Fibroblast of villous mesenchyme (primary cell): ENCODE measurements at places on chromosomes 16 and 17.
A peak's percentile ranks its signal among the peaks of the same experiment; 100 is the strongest.

DNA sequence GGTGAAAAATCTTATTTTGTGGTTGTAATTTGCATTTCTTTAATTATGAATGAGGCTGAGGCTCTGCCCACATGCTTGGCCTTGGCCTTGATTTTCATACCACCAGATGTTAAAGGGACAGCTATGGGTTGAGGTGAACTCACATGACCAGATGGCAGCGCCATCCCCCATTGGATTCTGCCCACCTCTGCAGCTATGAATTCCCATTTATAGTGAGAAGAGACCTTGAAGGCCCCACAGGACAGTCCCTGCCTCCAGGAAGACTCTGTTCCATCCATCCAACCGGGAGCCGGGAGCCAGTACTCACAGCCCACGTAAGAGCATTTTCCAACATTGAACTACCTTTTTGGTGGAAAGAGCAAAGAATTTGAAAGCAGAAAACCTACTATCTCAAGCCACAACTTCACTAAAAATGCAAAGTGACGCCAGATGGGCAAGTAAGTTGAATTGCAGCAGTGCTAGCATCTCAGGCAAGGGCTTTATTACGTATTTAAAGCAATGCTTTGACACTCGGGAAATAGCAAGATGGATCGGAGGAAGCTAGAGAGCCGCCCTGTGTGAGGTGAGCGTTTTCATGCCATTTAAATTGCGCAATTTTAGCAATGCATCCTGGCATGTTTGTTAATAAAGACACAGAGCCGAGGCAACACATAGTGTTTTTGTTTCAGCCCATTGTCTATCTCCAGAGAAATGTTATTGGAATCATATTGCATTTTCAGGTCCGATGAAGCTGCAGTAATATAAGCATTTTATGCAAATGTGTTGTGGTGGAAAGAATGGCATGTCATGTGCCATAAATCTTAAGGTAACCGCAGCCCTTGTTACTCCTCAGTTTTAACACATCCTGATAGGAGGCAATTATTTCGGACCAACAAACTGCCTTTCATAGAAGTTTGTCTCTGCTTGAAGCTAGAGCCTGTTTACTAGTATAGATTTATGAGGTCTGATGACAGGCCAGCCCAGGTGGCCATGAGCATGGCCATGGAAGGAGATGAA is 273.4 kb upstream of the TNRC6C start:
- no peak for DNase-seq

- no peak for DNase-seq
Measured at GRCh38 chr16:49593424-49594040, 219.9 kb downstream of the C16orf78 start.

DNA sequence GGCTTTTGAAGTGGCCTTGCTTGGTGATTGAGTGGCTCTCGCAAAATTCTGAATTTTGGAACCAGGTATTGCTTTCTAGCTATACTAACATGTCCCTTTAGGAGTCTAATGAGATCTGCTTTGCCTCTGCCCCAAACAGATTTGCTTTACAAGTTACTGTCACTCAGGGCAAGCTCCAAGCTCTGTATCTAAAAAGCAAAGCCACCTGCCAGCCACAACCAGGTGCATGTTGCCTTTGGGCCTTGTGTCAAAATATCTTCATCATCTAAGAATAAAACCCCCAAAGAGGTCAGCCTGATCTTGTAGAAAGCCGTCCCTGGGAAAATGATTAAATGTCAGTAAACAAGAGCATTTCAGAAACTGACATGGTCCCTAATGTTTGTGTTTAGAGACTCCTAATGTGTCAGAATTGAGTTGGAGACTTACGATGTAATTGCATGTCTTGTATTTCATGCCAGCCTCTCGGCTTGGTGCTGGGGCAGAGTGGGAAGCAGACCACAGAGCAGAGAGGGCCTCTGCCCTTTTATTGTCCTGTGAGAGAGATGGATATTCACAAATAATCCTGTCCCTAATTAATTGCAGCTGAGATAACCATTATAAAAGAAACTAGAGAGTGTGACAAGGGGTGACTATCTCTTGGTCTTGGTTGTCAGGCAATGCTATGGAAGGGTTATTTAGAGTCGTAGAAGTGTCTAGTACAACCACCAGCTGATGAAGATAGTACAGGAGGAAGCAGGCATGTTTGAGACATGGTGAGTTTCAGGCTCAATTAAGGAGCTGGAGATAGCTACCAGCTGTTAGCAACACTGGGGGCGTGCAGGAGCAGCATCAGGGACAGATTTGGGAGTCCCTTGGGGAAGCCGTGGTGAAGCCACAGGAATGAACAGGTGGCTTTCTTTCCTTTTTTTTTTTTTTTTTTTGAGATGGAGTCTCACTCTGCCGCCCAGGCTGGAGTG is 90.7 kb downstream of the PITPNC1 start:
- DNase-seq: no peak

GRCh38 chr16:83542491-83542890 is 265.3 kb upstream of the HSBP1 start:
- peak; percentile 38 for DNase-seq

DNA sequence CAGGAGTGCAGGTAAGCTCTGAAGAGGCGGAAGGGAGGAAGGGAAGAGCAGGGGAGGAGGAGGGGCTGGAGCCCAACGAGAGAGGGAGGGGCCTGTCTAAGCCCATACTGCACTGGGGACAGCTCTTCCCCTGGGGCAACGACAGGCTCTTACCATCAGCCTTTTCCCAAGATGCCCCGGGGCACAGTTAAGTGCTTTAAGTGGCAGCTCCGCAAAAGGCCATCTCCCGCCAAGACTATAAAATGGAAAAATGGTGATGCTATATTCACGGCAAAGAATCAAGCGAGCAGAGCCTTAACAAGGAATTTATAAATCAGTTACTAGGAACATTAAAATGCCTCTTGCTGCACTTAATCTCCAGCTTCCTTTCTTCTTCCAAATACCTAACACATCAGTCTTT is 110.2 kb upstream of the NLRP1 start:
- no peak for DNase-seq

- peak; percentile 71 for DNase-seq
Measured at GRCh38 chr17:76689859-76690258, 20.9 kb downstream of the MXRA7 start.

GRCh38 chr16:50040710-50041109 is 15.7 kb downstream of the CNEP1R1 start:
- DNase-seq: no peak

DNA sequence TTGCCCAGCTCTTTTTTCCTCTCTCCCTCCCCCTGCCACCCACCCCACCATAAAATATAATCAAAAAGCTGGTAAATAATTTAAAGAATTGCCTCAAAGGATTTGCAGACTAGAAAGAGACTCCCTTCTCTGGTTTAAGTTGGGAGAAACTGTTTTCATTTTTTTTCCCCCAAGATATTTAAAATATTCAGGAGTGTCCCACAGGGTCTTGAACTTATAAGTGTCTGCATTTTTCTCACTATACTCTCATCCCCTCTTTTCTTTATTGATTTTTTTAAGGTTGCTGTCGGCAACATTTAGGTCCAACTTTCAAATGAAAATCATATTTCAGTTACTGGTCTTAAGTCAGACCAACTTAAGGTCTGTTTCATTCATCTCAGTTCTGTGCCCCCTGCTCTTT is 210.2 kb downstream of the MSI2 start:
- no peak for DNase-seq

DNA sequence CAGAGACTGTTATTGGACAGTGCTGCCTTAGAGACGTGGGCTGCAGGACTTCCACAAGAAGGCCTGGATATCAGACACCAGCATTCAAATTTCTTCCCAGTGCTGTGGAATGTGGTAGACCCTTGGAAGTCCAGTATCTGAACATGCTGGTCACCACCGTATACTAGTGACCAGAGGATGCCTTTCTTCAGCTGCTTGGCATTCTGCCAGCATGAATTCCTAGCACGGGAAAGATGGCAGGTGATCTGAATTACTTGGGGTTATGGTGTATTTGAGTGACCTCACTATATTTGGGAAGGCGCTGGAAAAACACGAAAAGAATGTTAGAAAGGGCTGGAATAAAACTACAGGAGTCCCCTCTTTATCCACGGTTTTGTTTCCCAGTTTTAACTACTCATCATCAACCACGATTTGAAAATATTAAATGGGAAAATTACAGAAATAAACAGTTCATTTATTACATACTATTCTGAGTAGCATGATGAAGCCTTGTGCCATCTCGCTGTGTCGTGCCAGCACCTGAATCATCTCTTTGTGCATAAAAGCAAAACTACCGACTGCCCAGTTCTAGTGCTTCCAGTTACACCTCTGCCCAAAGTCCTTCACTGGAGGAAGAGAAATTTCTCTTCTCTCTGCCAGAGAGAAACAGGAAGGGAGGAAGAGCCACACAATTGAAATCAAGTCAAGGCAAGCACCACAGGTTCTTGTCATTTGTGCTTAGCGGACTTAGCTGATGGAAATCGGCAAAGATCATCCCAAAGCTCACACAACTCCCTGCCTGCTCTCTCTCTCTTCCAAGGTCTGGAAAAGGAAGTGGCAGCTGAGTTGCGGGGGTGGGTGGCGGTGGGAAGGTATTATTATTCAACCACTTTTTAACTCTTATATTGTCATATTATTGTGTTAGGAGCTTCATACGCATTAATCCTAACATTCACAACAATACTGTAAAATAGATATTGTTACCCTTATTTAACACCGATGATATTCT is 1.4 kb upstream of the CHST4 start:
- DNase-seq: no peak

GRCh38 chr17:6796887-6797490 is 21.0 kb downstream of the FBXO39 start:
- no peak for DNase-seq

DNA sequence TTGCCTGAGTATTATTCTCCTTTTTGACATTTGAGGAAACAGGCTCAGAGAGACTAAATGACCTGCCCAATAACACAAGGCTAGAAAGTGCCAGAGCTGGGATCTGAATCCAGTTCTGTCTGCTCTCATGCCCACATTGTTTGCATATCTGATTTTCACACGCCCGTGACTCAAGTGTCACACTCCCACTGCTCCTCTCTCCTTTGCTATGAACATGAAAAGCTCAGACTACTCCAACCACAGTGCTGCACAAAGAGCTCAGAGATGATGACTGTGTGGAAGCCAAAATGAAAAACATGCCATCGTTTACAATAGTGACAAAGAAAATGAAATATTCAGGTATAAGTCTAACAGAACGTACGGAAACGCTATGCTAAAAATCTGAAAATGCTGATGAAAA is 107.9 kb downstream of the SMG6 start:
- no peak for DNase-seq

DNA sequence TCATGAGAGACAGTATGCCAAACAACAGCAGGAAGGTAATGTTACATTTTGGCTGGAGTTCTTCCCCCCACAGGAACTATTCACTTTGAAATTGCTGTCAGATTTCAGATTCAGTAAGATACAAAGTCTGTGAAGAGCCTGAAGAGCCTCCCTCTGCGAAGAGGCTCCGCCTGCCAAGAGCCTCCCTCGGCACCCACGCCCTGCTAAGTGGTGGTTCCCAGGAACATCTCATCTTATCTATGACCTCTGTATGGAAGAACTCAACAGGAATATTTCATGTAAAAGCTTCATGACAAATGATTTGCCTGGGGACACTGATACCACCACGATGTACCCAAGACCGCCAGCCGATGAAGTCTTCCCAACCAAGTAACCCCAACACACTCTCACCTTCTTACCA is 3.2 kb downstream of the ZC3H7A start:
- DNase-seq: peak; percentile 48

- no peak for DNase-seq
Measured at GRCh38 chr17:12866244-12866643, 76.9 kb downstream of the ARHGAP44 start.

GRCh38 chr17:5585836-5586521 is 1.7 kb upstream of the NLRP1 start:
- DNase-seq: peak; percentile 28

- DNase-seq: no peak
Measured at GRCh38 chr17:76642994-76643393, 563 bp downstream of the ST6GALNAC1 start.

DNA sequence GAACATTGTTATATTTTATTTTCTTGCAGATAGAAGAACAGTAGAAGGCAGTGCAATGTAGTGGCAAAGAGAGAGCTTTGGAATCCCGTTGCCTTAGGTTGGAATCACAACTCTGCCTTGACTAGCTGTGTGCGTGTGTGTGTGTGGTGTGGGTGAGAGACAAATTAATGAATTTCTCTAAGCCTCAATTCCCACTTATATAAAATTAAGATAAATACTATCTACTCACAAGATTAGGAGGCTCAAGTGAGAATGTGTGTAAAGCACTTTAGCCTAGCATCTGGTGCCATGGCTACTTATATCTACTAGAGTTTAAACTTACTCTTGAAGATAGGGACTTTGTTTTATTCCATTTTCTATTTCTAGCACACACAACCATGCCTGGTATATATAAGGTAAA is 12.8 kb downstream of the CPD start:
- no peak for DNase-seq

DNA sequence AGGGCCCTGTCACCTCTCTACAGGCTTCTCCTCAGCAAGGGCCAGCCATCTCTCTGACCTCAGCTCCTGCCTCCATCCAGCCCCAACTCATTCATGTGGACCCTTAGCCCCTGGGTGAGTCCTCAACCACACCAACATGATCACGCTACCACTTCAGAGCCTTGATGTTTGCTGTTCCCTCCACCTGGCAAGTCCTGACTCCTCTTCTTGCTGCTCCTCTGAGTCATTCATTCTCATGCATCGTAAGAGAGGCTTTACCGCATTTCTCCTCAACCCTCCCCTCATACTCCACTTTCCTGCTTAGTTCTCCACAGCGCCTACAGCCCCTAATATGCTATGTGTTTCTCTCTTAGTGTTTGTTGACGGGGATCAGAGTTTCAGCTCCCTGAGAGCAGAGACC is 99.9 kb downstream of the C17orf67 start:
- no peak for DNase-seq

GRCh38 chr17:75922173-75922961 is 17.7 kb upstream of the MRPL38 start:
- DNase-seq: no peak

- no peak for DNase-seq
Measured at GRCh38 chr16:8847145-8847544, 21.7 kb downstream of the CARHSP1 start.

GRCh38 chr16:10180771-10181163 is 1.5 kb downstream of the GRIN2A start:
- peak; percentile 8 for DNase-seq

GRCh38 chr16:71767060-71767900 is 41.4 kb downstream of the AP1G1 start:
- no peak for DNase-seq

DNA sequence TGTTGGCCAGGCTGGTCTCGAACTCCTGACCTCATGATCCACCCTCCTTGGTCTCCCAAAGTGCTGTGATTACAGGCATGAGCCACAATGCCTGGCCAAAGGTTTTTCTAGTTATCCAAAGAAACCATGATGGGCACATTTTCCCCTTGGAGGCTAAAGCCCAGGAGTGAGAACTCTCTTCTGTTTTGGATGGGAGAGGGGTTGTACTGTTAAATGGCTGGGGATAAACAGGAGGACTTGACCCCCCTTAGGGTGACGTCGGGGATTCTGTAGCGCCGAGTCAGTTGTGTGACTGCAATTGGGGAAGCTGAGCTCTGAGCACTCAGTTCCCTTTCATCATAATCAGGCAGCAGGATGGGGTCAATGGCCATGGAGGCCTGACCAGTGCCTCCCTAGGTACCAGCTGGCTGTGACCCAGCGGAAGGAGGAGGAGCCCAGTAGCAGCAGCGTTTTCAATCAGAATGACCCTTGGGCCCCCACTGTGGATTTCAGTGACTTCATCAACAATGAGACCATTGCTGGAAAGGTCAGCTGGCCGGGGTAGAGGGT is 4.1 kb downstream of the AOC3 start:
- no peak for DNase-seq
